EL (cell line): ENCODE measurements at places on chromosomes 4 and X.

DNA sequence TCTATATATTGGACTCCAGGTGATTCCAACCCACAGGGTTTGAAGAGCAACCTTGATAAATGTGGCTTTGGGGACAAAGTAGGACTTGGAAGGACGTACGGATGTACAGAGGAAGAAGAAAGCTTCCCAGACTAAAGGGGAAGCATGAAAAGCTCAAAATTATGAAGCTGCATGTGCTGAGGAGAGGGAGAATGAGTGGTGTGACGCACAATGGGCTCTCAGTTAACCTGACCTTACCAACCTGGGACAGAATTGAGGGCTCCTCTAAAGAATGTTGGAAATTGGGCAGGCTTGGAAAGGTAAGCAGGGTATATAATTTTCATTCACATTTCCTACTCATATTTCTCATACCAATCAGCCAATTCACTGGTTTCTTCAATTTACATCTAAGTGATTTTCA, 10.5 kb upstream of the TIGD2 start:
- DNase-seq: no peak

DNA sequence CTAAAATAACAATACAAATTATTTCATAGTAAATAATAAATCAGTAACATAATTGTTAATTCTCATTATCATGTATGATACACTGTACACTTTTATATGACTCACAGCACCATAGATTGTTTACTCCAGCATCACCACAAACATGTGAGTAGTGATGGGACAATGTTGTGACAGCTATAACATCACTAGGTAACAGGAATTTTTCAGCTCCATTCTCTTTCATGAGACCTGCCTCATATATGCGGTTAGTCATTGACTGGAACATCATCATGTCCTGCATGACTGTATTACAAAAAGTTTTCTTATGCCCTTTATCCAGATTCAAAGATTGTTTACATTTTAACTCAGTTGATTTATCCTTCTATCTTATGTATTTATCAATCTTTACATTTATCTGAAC, 1530.0 kb downstream of the PCDH18 start:
- no peak for DNase-seq

GRCh38 chr4:86896596-86896995, 4.4 kb upstream of the C4orf36 start:
- no peak for DNase-seq

DNA sequence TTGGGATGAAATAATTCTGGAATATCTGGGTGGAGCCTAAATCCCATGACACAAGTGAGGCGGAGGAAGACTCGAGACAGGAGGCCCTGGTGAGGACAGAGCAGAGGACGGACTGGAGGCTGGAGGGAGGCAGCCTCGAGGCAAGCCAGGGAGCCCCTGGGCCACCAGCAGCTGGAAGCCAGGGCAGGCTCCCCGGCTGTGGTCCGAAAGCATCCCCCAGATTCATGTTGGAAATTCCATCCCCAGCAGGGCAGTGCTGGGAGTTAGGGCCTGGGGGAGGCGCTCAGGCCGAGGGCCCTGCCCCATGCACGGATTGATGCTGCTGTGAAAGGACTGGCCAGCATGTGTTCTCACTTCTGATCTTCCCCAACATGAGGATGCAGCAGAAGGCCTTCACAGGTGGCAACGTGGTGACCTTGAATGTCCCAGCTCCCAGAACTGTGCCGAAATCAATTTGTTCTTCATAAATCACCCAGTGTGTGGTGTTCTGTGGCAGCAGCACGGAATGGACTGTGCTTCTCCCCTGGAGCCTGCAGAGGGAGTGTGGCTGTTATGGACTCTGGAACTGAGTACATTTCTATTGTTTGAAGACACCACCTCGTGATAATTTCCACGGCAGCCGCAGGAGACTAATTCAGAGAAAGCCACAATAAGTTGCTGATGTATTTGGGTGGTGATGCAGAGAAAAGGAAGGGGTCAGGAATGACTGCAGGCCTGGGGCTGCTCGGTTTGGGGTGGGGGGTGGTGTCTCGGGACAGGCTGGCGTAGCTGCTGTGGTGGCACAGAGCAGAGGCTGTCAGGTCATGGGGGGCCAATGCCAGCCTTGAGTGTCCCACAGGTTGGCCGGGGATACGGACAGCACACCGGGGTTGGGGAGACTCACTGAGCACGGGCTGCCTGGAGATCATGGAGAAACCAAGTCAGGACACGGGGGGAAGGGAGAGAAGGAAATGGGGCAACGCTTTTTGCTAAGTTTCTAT, 56.9 kb downstream of the PCGF3 start:
- DNase-seq: peak; percentile 20

- no peak for DNase-seq
Observed at GRCh38 chrX:9134366-9134765, 100.4 kb upstream of the FAM9B start.

GRCh38 chr4:1255151-1255550, 6.2 kb upstream of the CTBP1 start:
- no peak for DNase-seq

DNA sequence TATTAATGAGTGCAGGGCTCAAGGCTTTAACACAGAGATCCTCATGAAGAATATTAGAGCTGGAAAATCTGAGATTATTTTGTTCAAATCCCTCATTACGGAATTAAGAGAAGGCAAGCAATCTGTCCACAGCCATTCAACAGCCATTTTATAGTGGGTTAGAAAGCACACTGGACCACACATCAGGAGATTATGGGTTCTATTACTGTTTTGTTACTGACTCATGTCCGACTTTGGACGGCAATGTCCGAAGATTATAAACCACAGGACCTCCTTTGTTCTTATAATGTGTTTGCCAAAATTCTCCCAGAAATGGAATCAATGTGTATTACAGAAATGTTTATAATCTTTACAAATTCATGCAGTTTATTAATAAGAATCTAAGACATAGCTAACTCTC, 8.1 kb downstream of the LAMTOR3 start:
- peak; percentile 21 for DNase-seq

DNA sequence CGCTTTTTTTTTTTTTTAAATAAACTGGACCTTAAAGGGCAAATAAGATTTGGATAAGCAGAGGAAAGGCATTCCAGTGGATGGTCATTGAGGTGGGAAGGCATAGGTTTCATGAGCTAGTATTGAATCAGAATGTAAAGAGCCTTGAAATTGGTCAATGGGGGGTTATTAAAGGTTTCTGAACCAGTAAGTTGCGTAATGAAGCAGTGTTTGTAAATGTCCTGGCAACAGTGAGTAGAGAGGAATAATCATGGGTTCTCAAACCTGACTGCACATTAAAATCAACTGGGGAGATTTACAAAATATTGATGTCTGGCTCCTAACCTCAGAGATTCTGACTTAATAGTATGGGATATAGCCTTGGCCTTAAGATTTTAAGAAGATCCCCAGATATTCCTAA, 23.2 kb upstream of the AMOT start:
- no peak for DNase-seq

DNA sequence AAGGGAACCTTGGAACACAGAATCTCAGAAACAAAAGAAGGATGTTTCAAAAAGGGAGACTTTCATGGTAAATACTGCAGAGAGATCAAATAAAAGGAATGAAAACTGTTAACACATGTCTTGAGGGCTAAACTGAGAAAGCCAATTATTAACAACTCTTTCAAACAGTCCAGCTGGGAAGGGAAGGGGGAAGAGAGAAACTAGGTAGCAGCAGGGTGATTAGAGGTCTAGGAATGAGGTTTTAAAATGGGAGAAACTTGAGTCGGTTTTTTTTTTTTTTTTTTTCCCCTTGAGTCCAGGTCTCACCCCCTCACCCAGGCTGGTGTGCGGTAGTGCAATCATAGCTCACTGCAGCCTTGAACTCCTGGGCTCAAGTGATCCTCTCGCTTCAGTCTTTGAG, 4.3 kb downstream of the BCLAF3 start:
- no peak for DNase-seq

GRCh38 chr4:8907596-8908205, 36.1 kb upstream of the HMX1 start:
- no peak for DNase-seq

GRCh38 chrX:42496239-42496638, 281.7 kb downstream of the PPP1R2C start:
- no peak for DNase-seq

DNA sequence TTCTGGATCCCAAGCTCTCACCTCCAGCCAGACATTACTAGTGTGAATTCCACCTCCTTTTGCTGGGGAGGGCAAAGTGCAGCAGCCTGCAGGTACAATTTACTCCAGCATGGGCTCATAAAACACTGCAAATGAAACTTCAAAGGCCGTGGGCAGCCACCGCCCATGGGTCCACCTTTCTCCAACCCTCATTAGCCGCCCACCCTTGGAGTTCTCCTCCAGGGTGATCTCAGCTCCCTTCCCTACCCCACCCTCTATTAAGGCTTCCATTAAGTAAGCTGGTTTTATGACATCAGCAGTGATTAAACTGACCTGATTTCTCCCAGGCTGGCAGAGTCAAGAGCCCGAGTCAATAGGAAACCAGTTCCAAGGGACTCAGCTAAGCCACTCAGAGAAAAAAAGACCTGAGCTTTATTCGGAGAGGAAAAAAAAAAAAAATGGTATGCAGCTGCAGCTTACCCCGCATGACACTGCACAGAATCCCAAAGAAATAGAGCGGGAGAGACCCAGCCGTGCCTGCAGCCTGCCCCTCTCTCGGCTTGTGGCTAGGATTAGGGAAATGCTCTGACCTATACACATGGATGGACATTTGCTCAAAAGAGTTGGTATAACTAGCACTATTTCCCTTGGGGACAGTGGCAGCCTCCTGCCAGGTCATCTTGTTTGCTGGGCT, 319.6 kb downstream of the PTTG2 start:
- DNase-seq: no peak

- no peak for DNase-seq
Observed at GRCh38 chr4:170162416-170162815, 72.7 kb upstream of the AADAT start.

DNA sequence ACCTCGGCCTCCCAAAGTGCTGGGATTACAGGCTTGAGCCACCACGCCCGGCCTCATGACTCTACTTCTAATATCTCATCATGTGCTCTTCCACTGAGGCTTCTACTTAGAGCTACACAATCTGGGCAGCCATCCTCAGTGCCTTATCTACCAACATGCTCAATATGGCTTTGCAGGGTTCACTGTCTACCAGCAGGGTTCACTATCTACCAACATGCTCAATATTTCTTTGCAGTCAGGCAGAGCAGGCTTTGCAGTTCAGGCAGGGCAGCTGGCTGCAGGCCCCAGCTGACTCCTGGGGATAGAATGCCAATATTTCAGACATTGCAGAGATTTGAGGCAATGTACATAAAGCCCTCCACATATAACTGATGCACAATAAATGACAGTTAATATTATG, 47.5 kb downstream of the PKD2 start:
- peak; percentile 48 for DNase-seq

DNA sequence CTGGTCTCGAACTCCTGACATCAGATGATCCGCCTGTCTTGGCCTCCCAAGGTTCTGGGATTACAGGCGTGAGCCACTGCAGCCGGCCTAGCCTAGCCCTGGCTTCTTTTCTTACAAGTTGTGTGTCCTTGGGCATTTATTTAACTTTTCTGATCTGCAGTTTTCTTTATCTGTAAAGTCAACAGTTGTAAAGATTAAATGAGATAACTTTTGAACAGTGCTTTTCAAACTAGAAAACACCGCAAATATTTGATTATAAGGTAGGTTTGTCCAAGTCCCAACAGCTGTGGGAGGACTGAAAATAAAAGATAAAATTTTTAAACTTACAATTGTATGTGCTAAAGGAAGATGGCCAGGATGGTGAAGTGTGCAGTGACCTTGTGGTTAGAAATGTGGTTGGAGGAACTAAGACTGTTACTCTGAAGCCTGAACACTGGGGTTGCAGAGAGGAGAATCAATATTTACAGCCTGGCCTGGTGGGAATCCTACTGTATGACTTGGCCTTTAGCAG, 44.8 kb downstream of the GSX2 start:
- DNase-seq: peak; percentile 22

DNA sequence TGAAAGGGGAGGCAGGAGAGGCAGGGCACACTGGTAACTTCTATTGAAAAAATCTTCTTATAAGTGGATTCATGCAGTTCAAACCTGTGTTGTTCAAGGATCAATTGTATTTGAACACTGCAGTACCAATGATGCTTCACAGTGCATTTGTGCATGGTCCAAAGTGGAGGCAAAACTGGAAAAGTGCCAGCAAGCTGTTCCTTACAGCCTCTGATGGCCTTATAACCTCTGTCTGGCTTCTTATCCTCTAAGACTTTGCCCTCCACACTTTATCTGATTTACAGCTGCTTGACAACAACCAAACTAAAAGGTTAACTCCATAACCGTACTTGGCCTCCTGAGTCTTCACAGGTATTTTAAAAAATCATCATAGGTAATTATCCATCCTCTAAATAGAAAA, 40.4 kb downstream of the MAGEB17 start:
- no peak for DNase-seq

- DNase-seq: no peak
Observed at GRCh38 chrX:39891781-39892180, 206.0 kb downstream of the BCOR start.

DNA sequence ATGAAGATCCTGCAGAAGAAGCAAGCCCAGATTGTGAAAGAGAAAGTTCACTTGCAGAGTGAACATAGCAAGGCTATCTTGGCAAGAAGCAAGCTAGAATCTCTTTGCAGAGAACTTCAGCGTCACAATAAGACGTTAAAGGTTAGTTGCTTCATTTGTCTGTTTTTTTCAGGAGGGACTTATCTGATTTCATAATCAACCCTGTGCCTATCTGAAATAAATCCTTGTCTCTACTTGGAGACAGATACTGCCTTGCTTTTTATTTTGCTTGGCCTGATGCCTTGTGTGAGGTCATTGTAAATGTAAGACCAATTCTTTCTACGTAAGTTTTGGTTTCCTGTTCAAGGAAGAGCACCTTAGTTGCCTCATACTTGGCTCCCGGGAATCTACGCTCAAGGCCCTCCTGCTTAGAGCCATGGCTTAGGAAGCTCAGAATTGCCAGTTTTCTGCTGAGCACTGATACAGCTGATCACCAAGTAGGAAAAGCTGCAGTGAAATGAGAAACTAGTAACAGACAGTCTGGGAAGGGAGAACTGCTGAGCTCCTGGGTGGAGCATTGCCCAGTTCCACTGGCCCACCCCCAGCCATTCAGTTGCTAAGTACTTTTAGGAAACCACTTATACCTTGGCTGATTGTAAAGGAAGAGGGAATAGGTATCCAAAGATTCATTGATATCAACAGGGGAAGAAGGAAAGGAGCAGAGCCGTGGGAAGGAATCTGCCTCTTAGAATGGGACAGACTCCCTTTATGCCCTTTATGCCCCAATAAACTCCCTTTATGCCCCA, 41.8 kb downstream of the RBBP7 start:
- peak; percentile 54 for DNase-seq

DNA sequence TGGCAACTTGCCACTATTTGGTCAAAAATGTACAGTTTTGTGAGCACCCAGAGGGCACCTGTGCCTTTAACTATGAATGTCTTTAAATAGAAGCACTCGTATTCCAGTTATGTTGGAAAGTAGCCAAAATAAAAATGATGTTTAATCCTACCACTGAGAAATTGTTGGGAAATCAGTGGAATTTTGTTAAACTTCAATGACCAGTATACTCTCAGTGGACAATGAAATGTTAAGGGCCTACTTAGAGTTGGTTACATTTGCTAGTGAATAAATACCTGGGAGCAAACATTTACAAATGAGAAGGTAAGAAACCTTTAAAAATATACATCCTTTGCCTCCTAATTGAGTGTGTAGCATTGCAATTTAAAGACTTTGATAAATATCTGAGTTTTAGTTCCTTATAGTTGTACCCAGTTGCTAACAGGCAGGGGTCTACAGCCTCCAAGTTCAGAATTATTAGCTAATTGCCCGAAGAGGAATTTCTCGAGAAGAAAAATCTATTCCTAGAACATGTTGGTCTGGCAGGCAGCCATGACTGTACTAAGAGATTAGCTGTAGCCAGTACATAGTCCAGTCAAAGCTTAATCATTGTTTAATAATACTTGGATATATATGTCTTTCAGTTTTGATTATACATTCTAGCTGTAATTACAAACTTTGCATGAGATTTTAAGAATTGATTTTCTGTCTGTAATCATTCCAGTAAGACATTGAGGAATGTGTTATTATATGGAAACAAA, 93.2 kb downstream of the IL1RAPL2 start:
- DNase-seq: no peak
